ENCODE measurements at places on chromosomes 7 and 10. TPM values are rescaled to one million over a fixed set of nuclear protein-coding genes. Genes with fewer than 3 reads are reported as not detected.

ADIRF gene
- total RNA-seq, result not detected

RHOBTB1 gene
- 10.5 TPM for total RNA-seq

DNA sequence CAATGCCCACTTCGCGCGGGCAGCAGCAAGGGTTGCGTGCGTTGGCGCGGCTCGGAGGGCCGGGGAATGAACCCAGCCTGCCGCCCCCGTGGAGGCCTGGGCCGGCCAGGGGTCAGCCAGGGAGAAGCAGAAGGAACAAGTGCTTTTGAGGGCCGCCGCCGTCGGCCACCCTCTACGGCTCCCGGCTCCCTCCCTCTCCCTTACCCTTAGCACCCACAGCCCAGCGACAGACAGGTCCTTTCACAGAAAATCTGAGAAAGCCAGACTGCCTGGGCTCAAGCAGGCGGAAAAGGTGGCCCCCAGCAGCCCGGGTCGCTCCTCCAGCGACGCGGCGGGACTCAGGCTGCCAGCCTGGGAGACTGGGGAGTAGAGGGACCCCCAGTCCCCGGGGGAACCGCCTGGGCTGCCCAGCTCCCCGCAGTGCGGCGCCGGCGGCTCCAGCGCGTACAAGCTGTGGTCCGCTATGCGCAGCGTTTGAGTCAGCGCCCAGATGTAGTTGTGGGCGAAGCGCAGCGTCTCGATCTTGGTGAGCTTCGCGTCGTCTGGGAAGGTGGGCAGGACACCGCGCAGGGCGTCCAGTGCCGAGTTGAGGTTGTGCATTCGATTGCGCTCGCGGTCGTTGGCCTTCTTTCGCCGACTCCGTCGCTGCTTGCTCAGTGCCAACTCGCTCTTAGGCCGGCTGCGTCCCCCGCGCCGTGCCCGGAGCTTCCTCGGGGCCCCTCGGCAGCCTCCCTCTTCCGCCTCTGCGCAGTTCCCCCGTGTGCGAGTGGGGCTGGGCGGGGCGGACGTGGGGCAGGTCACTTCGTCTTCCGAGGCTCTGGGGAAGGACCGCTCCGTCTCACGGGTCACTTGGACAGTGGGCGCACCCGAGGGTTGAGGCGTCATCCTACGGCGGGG, 815 bp downstream of the NEUROG3 start:
- peak; percentile 73 for DNase-seq

GPR85 gene
- not detected for total RNA-seq

SCIN gene
- not detected for total RNA-seq

- no peak for DNase-seq
These were observed 315.2 kb upstream of the ZNF32 start for GRCh38 chr10:43963793-43964425.

DNA sequence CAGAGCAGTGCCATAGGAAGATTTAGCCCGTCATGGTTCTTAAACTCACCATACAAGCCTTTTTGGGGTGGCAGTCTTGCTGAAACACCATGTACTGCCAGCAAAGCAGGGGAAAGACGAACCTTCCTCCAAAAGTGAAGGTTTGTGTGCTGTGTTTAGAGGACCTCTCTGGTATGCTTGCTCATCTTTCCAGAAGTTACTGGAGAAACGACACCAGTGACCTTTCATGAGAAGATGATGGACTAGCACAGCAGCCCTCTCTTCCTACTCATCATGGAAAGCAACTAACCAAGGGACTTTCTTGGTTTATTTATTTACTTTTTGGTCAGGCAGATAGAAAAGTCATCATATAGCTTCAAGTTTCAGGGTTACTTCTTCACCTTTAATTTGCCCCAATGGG, 247.4 kb downstream of the PTEN start:
- DNase-seq, result no peak

DNA sequence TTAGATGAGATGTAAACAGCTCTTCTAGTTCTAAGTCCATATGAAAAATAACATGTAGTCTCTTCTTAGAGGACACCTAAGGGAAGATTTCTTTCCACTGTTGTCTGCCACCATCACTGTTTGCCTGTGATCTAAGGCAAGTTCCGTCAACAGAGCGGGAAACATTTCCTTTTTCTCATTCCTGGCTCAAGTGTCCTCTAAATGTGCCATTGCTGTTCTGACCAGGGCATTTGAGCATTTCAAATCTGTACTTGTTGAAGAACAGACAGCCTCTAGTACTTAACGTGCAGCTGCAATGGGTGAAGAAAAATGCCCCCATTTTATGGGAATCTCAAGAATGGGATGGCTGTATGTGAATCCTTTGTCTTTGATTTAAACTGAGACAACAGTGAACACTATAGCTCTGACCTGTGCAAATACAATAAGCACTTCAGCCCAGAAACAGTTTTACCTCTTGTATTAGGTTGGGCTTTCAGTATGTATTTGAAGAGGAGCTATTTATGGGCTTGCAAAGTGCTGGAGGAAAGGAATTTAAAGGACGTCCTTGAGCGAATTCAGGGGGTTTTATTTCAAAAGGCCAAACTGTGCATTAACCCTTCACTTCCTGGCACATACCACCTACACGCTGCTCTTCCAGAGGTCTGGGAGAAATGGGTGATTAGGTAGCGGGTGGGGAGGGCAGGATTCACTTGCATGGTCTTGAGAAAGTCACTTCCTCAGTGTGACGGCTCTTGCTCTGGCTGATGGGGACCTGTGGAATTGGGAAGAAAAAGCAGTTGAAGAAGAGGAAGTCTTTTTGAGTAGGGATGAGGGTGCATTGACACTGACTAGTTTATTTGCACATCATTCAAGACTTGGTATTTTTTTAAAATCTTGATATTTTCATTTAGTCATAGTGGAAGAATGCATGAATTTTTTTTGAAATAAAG, 66.1 kb downstream of the THNSL1 start:
- no peak for DNase-seq

DNA sequence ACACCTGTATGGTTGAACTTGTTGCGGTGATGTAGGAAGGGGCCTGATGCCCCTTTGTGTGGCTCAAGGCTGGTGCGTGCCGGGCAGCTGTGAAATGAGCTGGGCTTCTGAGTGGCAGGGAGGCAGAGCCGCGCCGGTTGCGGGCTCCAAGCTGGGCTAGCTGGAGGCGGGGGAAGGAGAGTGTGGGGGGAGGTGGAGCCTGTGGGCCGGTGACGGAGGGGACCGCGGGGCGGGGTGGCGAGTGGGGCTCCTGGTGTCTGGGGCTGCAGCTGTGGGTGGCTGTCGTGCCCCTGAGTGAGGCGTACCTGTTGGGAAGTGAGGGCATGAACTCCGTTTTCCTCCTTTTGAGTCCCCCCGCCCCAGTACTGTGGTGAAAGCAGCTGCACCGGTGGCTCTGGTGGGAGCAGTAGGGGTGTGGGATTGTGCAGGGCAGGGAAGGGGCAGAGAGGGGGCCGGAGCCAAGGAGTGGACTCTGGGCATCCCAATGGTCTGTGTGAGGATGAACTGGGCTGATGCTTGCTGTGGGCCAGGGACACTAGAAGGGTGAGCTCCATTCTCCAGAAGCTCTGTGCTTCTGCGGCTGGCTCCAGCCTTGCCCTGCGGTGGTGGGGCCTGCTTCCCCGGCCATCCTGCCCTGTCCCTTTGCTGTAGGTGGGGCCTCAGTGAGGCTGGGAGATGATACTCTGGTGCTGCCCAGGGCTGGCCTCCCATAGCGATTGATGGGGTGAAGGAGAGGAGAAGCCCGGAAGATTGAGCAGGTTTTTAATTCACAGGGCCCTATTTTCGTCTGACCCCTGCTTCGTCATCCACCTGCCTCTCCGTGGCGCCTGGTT, 41.7 kb downstream of the INPP5A start:
- DNase-seq, result peak; percentile 79

GRCh38 chr10:3886191-3886590, 101.2 kb upstream of the KLF6 start:
- peak; percentile 76 for DNase-seq

- no peak for DNase-seq
These were observed 196.6 kb downstream of the DIP2C start for GRCh38 chr10:492836-493235.

CPA2 gene
- total RNA-seq, result not detected

DNA sequence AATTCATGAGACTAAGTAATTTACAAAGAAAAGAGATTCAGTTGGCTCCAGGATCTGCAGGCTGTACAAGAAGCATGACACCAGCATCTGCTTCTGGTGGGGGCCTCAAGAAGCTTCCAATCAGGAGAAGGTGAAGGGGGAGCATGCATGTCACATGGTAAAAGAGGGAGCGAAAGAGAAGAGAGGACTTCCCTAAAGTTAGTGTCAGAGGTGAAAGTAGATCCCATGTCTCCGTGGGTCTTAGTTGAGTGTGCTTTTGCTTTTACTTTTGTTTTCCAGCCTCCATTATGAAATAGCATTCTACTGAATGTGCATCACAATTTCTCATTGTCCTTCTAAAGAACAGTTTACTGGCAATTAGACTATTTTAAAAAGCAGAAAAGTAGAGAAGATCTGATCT, 213.6 kb upstream of the FZD1 start:
- no peak for DNase-seq

DNA sequence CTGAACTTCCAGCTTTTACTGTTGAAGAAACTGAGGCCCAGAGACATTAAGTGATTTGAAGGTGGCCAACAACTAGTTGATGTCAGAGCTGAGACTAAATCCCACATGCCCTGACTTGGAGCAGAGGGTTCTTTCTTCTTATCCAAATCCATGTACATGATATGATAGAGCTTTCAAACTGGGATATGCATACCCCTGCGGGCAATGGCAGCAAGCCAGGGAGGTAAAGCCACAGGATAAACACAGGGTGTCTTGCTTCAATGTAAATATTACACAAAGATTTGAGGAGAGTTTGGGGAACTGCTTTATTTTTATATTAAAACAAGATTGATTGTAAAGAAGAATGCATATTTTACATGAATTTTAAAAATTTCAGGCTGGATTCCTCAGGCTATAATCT, 2.3 kb upstream of the LRRC72 start:
- no peak for DNase-seq

DNA sequence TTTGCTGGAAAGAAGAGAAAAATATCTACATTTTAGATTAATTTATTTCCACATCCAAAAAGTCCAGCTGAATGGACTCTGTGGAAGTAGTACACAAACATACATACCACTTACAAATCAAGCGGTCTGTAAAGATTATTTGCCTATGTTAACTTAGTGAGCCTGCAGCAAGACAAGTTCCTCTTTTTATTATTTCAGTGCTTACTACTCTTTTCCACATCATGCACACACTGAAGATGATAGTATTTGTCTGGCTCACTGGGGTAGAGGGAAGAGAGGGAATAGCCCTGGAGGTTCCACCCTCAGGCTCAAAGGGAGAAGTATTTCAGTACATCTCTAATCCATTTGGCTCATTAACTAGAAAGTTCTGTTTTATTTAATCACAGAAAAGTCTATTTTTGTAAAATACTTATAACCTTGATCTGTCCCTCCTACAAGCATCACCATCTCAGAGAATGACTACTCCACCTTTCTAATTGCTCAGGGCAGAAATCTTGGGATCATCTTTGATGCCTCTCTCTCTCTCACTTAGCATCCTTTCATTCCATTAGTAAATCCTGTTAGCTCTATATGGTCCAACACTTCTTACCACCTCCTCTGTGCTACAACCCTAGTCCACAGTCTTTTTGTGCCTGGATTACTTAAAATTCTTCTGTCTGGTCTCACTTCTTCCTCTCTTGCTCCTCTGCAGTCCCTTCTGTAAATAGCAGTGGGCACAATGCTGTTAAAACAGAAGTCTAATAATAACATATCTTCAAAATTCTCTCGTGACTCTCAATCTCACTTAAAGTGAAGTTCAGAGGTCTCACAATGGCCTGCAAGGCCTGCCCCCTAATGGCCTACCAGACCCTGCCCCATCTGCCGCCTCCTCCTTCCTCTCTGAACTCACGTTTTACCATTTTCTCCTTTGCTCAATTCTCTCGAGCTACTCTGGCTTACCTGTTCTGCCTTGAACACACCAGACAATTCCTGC, 64.3 kb upstream of the CCDC6 start:
- DNase-seq, result peak; percentile 54

- DNase-seq, result peak; percentile 22
These were observed 201.5 kb downstream of the LRMDA start for GRCh38 chr10:75632805-75633462.

- DNase-seq, result no peak
These were observed 509 bp upstream of the ING3 start for GRCh38 chr7:120949998-120950538.

DNA sequence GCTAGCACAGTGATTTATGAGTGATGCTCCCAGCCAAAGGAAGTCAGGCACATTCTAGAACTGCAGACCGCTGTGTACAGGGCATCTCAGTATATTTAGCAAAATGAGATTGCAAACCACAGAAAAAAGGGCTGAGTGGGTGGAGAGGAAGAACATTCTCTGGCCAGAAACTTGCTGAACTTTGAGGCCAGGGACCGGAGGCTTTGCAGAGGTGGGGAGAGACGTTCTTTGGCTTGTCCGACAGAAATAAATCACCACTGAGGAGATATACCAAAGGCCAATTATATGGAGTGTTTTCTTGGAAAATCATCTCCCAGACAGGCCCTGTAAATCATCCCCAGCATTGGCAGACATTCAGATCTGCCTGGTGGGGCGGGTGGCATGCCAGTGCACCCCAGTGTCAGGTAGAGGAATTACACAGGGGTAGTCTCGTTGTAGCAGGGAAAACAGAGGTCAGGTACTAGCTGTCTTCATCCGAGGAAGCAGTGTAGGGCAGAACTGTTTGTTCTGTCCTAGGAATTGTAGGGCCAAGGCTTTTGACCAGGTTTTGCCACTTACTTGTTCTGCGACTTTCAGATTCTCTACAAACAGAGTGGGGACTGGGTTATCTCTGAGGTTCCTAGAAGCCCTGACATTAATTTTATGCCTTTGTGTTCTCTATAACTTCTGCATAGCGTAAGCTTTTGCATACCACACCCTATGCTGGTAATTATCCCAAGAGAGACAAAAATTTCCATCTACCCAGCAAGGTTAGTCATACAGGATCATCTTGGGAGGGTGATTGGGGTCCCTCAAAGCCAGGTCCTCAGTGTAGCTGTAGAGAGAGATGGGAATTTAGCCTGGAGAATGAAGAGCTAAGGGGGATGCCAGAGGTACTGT, 655.6 kb downstream of the LRMDA start:
- peak; percentile 64 for DNase-seq

SLC26A5 gene
- not detected for total RNA-seq

GRCh38 chr7:151309311-151309710, 32.3 kb upstream of the NUB1 start:
- DNase-seq, result no peak

- DNase-seq, result no peak
These were observed 98.2 kb downstream of the PRPF18 start for GRCh38 chr10:13684806-13685482.

GRCh38 chr10:80207768-80208370, 2.5 kb upstream of the ANXA11 start:
- peak; percentile 52 for DNase-seq

DNA sequence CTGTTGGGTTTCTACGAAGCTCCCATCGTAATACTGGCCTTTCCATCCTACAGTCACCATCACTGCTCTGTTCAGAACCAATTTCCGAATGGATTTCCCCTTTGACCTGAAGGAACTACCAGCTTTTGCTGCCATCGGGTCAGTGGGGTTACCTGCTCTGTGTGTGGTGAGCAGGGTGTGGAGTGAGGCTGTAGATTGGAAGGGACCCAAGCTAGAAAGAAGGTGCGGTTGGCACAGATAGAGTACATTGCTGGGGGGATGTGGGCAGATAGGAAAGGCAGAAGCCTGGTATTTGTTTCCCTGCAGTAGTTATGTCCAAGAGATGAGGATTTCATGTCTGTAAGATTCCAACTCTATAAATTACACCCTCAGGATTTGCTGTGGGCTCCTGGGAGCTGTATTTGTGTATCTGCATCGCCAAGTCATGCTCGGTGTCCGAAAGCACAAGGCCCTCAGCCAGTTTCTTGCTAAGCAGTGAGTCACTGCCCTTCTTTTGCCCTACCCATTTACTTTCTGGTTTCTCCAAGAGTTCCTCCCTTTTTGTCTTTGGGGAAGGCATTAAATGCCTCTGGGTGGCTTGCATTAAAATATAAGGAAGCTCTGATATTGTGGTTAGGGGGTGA, 15.4 kb downstream of the CLCN1 start:
- no peak for DNase-seq
